ENCODE measurements at places on chromosomes 11 and 22. TPM values are rescaled to one million over a fixed set of nuclear protein-coding genes. Genes with fewer than 3 reads are reported as not detected.

NCR3LG1 gene
- 1.0 TPM for total RNA-seq

GRCh38 chr22:46984751-46985506 is 222.5 kb downstream of the TBC1D22A start:
- DNase-seq = no peak

DNA sequence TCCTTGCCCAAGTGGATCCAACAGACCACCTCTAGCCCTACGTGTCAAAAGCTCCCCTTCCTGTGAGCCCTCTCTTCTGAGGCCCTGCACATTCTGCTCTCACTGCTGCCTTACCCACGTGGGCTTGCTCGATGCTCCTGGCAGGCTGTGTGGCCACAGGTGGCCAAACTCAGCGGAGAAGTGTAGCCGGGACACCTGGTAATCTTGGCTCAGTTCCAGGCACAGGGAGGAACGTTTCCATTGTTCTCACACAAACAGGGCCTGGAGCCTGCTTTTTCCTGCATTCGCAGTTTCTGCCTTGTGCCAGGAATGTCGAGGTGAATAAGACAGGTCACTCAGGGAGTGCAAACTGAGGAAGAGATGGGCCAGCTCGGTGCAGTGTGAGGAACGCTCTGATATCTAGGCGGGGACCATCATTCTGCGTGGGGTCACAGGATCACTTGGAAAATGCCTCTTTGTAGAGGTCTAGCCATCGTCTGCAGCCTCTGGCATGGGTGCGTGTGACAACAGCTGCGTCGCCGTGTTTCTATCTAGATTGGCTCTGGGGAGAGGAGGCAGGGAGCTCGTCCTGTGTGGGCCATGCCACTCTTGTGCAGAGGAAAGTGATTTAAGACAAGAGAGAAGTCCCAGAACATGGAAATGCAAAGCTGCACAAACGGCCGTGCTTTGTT is 127.6 kb upstream of the PARVA start:
- no peak for DNase-seq

GRCh38 chr22:20940186-20940651 is 23.0 kb downstream of the CRKL start:
- no peak for DNase-seq

- peak; percentile 37 for DNase-seq
These were observed 25.7 kb downstream of the ARHGAP1 start for GRCh38 chr11:46674463-46675287.

- DNase-seq = no peak
These were observed 125.5 kb downstream of the BBOX1 start for GRCh38 chr11:27166130-27166529.

CTSW gene
- total RNA-seq = 18.5 TPM

POLD3 gene
- 12.3 TPM for total RNA-seq

- no peak for DNase-seq
These were observed 5.1 kb downstream of the TSPAN18 start for GRCh38 chr11:44731685-44732430.

UBASH3B gene
- total RNA-seq = 14.8 TPM

DNA sequence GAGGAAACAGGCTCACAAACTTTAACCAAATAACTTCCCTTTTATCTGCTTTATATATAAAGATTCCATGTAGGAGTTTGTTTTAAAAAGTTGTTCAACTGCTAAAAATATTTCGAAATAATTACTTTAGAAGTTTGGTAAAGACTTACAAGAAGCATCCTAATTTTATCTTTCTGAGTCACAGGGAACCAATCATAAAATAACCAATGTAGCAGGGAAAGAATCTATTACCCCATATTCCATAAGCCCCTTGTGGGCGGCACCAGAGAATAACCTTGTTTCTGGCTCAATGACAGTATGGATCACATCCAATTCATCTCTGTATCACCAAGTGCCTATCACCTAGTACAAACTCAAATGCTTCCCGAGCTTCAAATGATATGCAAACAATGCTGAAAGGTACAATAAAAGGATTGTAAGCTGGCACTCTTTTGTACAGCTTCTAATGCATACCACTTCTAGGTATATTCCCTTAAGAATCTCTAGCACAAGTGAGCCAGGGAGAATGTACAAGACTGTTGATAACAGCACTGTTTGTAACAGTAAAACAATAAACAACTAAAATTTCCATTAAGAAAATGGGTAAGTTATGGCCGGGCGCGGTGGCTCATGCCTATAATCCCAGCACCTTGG is 158.4 kb downstream of the ATG16L2 start:
- no peak for DNase-seq

Data from thymus (tissue), 14 donors.